Body of pancreas (tissue), 4 donors: ENCODE measurements at places on chromosomes 7 and 10. TPM values are rescaled to one million over a fixed set of nuclear protein-coding genes. Genes with fewer than 3 reads are reported as not detected.

The PVRIG gene
- total RNA-seq = 4.0 TPM

GRCh38 chr7:127666602-127667001 lies 14.6 kb downstream of the SND1 start:
- no peak for DNase-seq

DNA sequence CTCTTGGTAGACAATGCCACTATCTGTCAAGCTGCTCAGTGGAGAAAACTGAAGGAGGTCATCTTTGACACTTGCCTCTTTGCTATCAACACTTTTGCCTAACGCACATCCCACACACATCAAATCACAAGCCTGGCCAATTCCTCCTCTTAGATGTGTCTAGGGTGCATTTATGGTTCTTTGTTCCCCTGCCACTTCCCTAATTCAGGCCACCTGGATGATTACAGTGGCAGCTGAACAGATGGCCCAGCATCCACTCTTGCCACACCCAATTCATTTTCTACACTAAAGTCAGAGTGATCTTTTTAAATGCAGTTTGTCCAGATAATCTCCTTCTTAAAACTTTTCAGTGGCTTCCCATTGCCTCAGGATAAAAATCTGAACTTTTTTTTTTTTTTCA lies 58.6 kb downstream of the LAMB4 start:
- no peak for DNase-seq

GRCh38 chr10:100033766-100034418 lies 24.1 kb upstream of the DNMBP start:
- DNase-seq = no peak
